ENCODE measurements at places on chromosomes 5 and 9. TPM values are rescaled to one million over a fixed set of nuclear protein-coding genes. Genes with fewer than 3 reads are reported as not detected.

NIPAL4 gene
- total RNA-seq, result 2.3 TPM

TAF11L5 gene
- not detected for total RNA-seq

CDX1 gene
- total RNA-seq, result under 0.01 TPM

UBQLN1 gene
- 97.0 TPM for total RNA-seq

PCSK5 gene
- total RNA-seq, result 1.7 TPM

OR1J2 gene
- 0.32 TPM for total RNA-seq

SHISAL2B gene
- not detected for total RNA-seq

CDKN2B-AS1 gene
- total RNA-seq, result 9.5 TPM

TMEM250 gene
- total RNA-seq, result 39.7 TPM

BARHL1 gene
- not detected for total RNA-seq

STKLD1 gene
- 0.32 TPM for total RNA-seq

N4BP3 gene
- 0.43 TPM for total RNA-seq

GABRA6 gene
- total RNA-seq, result not detected

HNRNPAB gene
- 52.8 TPM for total RNA-seq

GSN gene
- 254 TPM for total RNA-seq

CD274 gene
- 10.3 TPM for total RNA-seq

LHX6 gene
- not detected for total RNA-seq

GTF3C5 gene
- 32.2 TPM for total RNA-seq

CATSPER3 gene
- not detected for total RNA-seq

ZNF462 gene
- 32.4 TPM for total RNA-seq

ITK gene
- 1.3 TPM for total RNA-seq

SLC34A1 gene
- not detected for total RNA-seq

FGF10 gene
- not detected for total RNA-seq

ADAMTS19 gene
- 8.7 TPM for total RNA-seq

STING1 gene
- total RNA-seq, result 25.9 TPM

C5orf46 gene
- total RNA-seq, result 4.8 TPM

PKD2L2 gene
- total RNA-seq, result not detected

KCNV2 gene
- total RNA-seq, result not detected

ADAMTS13 gene
- 1.3 TPM for total RNA-seq

TEX48 gene
- total RNA-seq, result not detected

GNA14 gene
- total RNA-seq, result 6.5 TPM

GMCL2 gene
- not detected for total RNA-seq

PCDHB8 gene
- under 0.01 TPM for total RNA-seq

KIF4B gene
- total RNA-seq, result not detected

NREP gene
- total RNA-seq, result 146 TPM

NFIB gene
- total RNA-seq, result 5.8 TPM

PCDHA9 gene
- total RNA-seq, result under 0.01 TPM

C5orf58 gene
- total RNA-seq, result not detected

HTR1A gene
- total RNA-seq, result not detected

ANKRD55 gene
- total RNA-seq, result under 0.01 TPM

All from fibroblast of villous mesenchyme (primary cell).